ENCODE measurements at places on chromosomes 13 and 19.

- DNase-seq: no peak
Observed at GRCh38 chr19:2239173-2239572, 2.5 kb downstream of the SF3A2 start.

DNA sequence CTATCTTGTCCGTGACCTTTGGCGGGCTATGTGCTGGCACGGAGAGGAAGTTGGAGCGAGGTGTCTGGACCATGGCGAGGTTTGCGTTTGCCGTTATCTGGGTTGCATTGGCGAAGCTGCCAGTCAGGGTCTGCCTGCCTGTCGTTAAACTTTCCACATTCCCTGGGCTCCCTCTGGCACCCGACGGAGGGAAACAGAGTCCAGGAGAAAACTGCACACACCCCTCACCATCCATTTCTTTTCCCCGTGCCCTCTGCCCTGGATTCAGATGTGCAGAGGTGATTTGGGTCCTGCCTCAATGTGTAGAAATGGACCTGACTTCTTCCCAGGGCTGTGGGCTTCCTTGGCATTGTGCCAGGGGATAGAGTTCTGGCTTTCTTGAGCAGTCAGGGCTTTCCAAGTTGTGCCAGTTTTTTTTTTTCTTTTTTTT lies 142.4 kb downstream of the URI1 start:
- no peak for DNase-seq

GRCh38 chr19:45920458-45920857 lies 5.9 kb upstream of the NANOS2 start:
- no peak for DNase-seq

DNA sequence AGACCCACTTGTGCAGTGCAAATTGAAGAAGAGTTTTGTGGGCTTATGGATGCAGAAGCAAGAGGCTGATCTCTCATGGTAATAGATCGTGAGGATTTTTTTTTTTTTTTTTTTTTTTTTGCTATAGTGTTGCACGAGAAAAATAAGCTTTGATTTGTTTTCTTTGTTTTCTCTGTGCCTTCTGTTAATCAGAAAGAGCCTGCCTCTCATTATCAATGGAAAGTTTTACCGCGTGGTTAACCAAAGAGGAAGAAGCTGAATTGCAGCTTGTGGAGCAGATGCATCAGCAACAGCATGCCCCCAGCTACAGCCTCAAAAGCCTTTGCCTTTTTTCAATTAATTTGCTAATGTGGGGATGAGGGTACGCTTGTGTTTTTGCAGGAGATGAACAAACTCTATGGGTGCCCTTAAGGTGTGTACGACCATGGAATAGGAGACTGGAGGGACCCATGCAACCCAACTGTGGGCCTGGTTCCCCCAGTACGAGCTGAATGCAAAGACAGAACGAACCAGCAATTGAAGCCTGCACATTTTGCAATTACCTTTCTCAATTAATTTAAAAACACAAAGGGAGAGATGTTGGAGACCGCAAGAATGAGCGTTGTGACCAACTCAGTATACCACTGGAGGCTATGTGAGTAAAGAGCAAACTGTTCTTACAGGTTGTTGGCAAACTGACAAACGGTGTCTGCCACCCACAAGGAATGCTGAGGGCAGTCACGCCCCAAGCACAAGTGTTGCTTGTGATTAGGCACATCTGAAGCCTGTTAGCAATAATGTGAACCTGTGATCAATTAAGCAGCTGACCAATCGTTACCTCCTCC lies 58.6 kb upstream of the SPRY2 start:
- DNase-seq: no peak

DNA sequence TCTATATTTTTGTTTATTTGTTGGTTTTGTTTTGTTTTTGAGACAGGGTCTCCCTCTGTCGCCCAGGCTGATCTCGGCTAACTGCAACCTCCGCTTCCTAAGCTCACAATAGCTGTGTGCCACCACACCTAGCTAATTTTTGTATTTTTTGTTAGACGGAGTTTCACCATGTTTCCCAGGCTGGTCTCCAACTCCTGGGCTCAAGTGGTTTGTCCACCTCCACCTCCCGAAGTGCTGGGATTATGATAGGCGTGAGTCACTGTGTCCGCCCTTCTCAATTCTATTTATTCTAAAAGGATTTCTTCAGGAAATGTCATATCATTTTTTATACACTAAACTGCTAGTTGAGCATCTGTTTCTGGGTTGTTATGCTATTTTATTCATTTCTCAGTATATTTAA lies 1206.0 kb downstream of the OLFM4 start:
- no peak for DNase-seq

DNA sequence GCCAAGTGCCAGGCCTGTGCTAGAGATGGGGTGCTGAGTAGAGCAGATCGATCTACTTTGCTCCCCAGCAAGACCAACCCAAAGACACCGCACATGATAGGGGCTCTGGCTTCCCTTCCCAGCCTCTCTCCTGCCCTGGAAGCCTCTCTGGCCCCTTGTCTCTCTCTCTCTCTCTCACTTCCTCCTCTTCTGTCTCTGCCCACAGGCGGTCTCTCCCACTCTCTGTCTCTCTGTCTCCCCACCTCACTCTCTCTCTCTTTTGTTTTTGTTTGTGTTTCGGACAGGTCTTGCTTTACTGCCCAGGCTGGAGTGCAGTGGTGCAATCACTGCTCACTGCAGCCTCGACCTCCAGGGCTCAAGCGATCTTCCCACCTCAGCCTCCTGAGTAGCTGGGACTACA lies 1.3 kb downstream of the SELENOV start:
- DNase-seq: no peak

- DNase-seq: no peak
Observed at GRCh38 chr19:49336482-49337266, 1.5 kb downstream of the CD37 start.

All from stimulated activated CD4-positive, alpha-beta T cell treated with anti-CD3 and anti-CD28 coated beads, Interleukin-1b, Interleukin-23, amount 100 ng/mL, for 24 hours (primary cell).